Naive thymus-derived CD8-positive, alpha-beta T cell (primary cell): ENCODE measurements at places on chromosomes 6 and 20. TPM values are rescaled to one million over a fixed set of nuclear protein-coding genes. Genes with fewer than 3 reads are reported as not detected.

- no peaks in the 10 kb centered on the region for H3K27me3 ChIP-seq
- no peak overlapping the region for H3K27ac ChIP-seq
- H3K36me3 ChIP-seq: peaks cover 15% of the 10 kb centered on the region
- no peaks in the 10 kb centered on the region for H3K4me1 ChIP-seq
Measured at GRCh38 chr20:25632940-25633790, 9.4 kb upstream of the NANP start.

DNA sequence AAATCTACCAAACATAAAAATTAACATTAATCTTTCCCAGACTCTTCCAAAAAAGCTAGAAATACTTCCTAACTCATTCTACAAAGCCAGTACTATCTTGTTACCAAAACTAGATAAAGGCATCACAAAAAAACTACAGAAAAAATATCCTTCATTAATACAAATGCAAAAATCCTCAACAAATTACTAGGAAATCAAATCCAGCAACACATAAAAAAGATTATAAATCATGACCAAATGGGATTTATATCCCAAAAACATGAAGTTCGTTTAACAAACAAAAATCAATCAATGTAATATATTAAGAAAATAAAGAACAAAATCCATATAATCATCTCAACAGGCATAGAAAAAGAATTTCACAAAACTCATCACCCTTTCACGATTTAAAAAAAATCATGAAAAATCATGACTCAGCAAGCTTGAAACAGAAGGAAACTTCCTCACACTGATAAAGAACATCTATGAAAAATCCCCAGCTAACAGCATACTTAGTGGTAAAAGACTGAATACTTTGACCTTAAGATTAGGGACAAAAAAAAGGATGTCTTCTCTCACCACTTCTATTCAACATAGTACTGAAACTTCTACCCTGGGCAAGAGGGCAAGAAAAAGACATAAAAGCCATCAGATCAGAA lies 43.2 kb downstream of the RANBP9 start:
- no peaks in the 10 kb centered on the region for H3K27me3 ChIP-seq
- peak overlapping the region; percentile 1 for H3K4me3 ChIP-seq
- no peak for DNase-seq
- H3K4me1 ChIP-seq: peaks cover 87% of the 10 kb centered on the region
- H3K36me3 ChIP-seq: peaks cover 9% of the 10 kb centered on the region
- no peak overlapping the region for H3K27ac ChIP-seq

DNA sequence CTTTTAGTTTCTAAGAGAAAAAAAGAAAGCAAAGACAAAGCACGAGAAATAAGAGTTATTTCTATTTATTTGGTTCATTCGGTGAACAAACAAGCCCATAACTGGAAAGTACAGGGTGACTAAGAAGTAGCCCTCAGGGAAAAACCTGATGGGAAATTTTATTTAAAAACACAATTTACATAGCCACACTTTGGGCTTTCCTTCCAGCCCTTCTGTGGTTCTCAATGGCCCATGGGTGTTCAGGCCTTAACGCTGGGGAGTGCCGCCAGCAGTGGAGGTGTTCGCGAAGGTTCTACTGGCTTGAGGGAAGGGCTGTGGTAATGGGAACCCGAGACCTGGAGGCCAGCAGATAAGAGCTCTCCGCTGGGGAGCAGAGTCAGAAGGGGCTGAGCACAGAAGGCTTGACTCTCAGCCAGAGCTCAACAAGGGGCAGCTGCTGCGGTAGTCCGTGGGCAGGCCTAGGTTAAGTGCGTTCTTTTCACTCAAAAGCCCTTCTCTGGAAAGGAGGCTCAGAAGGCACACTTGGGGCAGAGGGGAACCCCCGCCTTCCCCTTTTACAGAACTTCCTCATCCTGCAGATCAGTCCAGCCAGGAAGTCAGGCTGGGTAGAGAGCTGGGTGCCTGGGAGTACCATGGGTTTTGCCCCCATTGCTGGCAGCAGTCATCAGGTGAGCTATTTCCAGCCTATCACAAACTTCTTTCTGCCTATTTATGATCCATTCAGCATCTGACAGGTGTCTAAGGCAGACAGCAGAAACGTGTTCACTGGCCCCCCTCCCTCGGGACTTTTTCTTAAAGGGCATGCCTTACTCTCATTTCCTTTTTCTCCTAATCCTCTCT lies 8.8 kb upstream of the CD83 start:
- peaks cover 4% of the 10 kb centered on the region for H3K27me3 ChIP-seq
- H3K36me3 ChIP-seq: no peaks in the 10 kb centered on the region
- DNase-seq: no peak

GRCh38 chr20:35215066-35215956 lies 11.2 kb upstream of the MMP24 start:
- peaks cover 13% of the 10 kb centered on the region for H3K36me3 ChIP-seq
- H3K27ac ChIP-seq: no peak overlapping the region
- no peaks in the 10 kb centered on the region for H3K4me1 ChIP-seq
- no peaks in the 10 kb centered on the region for H3K27me3 ChIP-seq

DNA sequence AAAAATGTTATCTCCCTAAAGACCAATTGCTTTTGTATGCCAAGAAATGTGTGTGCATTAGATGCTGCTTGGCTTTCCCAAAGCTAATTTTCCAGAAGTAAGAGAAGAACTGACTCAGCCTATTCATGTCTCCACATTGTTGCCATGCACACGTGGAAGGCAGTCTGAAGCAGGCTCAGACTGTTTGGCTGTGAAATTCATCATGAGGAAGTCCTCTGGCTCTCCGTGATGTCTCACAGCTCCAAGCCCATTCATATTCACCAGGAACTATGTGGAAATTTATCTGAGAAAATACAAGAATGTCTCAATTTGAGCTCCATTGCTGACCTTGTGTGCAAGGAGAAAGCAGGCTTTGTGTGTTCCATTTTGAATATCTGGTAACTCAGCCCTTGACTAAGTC lies 1022.2 kb upstream of the GJE1 start:
- no peak overlapping the region for H3K27ac ChIP-seq
- H3K27me3 ChIP-seq: no peaks in the 10 kb centered on the region
- H3K4me1 ChIP-seq: no peaks in the 10 kb centered on the region
- H3K36me3 ChIP-seq: no peaks in the 10 kb centered on the region

GRCh38 chr6:38151580-38152500 lies 332.3 kb downstream of the ZFAND3 start:
- H3K27me3 ChIP-seq: no peaks in the 10 kb centered on the region
- H3K36me3 ChIP-seq: peaks cover 40% of the 10 kb centered on the region
- no peak overlapping the region for H3K27ac ChIP-seq
- no peak for DNase-seq

DNA sequence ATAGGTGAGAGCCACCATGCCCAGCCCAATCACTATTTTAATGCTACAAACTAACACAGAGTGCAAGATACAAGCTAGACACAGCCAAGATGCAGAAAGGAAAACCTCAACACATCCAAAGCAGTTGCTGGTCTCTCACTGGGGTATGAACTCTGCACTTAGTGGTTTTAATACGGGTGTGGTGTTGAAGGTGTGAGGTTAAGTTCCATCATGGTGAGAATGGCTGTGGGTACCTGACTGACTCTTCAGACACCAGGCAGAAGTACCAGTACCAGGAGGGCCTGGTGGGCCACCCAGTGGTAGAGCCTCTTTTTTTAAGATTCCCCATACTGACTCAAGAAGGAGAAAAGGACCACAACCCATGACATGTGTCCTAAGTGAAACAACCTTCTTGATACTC lies 13.0 kb downstream of the GNAS-AS1 start:
- H3K4me1 ChIP-seq: no peaks in the 10 kb centered on the region
- DNase-seq: no peak
- peaks cover 75% of the 10 kb centered on the region for H3K27me3 ChIP-seq
- no peak overlapping the region for H3K27ac ChIP-seq

Gene ATXN1
- polyA plus RNA-seq: 2.7 TPM
